Stimulated activated CD4-positive, alpha-beta T cell treated with anti-CD3 and anti-CD28 coated beads, Interleukin-12 subunit alpha, Interleukin-12 subunit beta, amount 100 ng/mL, for 48 hours (primary cell): ENCODE measurements at places on chromosomes 2 and 18.

- DNase-seq: no peak
Observed at GRCh38 chr2:200408428-200409316, 101.2 kb downstream of the KCTD18 start.

DNA sequence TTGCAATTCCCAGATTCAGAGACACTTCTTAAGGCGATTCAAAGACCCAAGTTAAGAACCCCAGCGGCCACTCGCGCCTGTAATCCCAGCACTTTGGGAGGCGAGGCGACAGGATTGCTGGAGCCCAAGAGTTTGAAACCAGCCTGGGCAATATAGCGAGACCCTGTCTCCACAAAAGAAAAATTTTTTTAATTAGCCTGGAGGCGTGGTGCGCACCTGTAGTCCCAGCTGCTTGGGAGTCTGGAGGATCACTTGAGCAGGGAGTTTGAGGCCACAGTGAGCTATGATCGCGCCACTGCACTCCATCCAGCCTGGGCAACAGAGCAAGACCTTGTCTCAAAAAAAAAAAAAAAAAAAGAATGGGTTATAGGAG is 585 bp upstream of the ANAPC1 start:
- DNase-seq: no peak

GRCh38 chr18:50611529-50611941 is 51.6 kb downstream of the MAPK4 start:
- no peak for DNase-seq

DNA sequence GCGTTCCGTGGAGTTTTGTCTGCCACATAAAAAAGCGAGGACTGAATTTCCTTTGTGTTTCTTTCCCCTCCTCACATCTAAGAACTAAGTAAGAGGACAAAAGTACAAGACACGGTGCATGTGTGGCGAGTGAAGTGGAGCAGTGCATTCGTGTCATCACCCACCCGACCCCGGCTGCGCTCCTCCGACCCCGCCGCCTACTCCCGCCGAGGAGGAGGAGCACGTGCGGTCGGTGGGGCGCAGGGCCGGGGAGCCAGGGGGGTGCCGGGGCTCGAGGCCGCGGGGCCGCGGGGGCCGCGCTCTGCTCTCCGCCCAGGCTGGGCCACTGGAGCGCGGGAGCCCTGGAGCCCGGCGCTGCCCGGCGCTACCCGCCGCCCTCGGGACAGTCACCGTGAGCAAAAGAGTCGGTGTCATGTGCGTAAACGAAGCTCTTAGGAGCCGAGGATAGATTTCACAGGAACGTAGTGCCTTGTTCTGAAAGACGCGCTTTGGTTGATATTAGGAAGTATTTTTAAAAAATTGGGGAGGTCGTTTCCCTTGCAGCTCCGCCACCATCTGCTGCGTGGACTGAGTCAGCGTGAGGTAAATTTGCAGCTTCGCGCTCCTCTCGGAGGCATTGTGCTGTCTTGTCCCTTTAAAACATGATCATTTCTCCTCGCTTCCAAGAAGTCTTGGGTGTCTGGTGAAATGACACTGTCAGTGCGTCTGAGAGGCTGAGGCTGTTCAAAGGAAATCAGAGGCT is 11.0 kb downstream of the TBR1 start:
- no peak for DNase-seq

DNA sequence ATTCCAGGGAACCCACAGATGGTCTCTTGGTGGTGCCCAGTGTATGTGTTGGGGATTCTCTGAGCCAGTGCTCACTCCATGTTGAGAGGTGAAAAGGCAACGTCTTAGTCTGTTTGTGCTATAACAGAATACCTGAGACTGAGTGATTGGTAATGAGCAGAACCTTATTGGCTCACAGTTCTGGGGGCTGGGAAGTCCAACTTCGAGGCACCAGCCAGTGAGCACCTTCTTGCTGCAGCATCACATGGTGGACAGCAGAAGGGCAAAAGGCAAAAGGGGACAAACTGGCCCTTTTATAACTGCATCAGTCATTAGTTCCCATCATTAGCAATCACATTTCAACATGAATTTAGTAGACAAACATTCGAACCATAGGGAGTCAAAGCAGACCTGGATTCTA is 81.0 kb upstream of the SP3 start:
- DNase-seq: no peak

DNA sequence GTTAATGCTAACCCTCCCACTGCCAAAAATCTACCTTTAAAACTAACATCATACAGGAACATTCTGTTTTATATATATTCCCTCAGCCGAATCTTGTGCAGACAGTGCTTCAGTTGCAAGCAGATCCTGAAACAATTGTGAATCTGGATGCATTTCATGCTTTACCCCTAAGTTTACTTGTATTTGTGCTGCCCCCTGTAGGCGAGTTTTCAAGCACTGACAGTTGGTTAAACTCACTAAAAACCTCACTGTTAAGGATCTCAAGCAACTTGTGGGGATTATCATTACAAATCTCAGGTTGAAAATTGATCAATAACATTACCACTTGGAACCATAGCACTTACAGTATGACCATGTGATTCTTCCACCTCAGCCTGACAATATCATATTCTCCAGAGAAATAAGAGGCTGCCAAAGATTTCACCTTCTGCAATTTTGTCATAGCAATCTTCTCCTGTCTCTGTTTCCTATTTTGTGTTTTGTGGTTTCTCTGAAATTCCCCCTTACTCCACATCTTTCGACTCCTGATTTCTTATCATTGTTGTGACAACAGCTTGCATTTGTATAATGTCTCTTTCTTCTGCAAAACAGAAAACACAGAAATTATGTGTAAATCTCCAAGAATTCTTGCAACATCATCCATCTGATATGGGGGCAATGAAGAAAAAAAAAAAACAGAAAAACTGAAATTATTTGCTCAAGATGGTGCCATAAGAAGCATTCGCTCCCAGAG is 354.6 kb upstream of the SETBP1 start:
- DNase-seq: no peak

DNA sequence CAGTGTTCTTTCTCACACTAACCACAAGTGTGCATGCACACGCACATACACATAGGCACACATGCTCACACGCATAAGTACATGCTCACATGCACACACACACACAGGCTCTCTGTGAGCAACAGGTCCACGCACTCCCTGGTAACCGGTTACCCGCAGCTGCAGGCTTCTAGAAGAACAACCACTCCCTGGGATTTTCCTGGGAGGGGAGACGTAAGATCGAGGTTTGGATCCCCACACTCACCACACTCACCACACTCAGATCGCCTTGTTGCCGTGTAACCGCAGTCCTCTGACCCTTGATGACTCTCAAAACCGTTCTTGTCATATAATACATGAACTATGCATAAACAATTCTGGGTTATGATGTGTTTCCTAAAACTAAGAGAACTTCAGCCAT is 42.2 kb downstream of the TTC32 start:
- DNase-seq: no peak

- DNase-seq: no peak
Observed at GRCh38 chr2:71534826-71535225, 81.5 kb downstream of the DYSF start.

DNA sequence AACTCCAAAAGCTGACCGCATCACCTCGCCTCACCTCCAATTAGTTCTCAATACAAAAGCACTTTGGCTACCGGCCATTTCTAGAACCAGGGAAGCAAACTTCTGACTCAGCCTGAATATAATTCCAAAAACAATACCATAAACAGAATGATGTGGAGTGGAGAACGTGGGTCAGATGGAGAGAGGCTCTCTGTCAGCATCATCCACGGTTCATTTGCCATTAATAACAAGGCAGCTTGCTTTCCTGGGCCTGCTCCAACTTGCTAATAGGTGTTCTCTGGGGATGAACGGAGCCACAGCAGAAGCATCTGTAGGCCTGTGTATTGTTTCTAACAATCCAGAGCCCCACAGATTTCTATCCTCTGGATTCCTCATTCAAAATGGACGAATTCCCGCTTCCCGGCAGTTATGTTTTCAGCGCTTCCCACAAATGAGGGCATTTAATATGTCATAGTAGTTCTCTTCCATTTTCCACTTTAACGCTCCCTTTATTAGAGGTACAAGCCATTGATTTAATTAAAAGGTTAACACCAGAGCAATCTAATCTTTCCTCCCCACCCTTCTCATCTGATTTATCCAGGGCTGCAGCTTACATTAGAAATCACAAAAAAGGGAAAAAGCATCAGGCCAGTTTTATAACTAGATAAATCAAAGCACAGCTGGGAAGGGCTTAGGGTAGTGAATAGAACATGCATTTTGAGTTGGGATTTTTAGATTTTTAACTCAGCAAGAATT is 23.2 kb upstream of the CNTNAP5 start:
- no peak for DNase-seq

DNA sequence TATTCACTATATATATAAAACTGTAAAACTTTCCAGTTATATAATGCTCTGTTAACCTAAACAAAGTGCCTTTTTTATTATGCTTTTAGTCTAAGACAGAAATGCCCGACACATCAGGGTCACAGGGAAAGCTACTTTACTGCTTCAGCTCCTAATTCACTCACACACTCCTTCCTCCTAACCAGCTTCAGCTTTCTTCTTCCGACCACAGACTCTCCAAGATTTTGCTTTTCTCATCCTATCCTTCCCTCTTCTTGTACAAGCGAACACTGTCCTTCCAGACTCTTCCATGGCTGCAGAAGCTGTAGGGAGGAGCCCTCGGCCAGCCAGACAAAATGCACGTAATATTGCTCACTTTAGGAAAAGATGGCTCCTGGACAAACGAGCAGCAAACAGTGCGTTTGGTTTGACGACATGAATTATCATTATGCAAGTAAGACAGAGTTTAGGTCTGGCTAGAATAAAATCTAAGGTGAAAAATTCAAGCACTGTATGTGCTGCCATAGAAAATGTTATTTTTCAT is 47.5 kb upstream of the HNRNPA3 start:
- no peak for DNase-seq
